ENCODE measurements at places on chromosomes 7 and 10.

DNA sequence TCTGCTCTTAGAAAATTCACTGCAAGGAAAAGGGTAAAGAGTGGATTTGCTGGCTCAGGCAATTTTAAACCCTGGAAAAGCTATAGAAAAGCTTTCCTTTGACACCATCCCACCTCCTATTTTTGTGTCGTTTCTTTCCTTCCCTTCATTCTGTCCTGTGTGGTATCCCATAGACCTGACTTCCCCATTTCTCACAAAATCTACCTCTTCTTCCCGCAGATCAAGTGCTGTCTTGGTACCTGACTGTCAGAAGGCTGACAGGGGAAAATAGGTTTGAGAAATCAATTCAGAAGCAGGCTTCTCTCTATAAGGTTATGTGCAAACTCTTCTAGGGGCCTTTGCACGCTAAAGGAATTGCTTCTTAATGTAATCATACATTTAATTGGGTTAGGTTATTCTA is 98.9 kb downstream of the MTPN start:
- DNase-seq, result no peak

DNA sequence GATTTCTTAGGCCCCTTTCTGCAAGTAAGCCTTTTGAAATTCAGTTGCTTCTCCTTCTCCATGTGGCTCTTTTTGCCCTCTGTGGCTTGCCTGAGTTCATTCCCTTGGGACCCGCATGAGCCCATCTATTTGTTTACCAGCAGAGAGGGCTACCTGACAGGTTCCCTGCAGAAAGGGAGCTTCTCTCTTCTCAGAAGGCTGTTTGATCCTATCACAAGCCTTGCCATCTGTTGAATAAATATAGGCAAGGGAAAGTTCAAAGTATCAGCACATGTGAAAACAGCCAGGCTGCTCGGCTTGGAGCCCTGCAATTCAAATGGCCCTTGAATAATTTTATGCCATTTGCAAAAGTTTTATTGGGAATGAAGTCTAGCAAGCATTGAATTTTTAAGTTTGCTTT is 720.2 kb upstream of the FZD8 start:
- no peak for DNase-seq

DNA sequence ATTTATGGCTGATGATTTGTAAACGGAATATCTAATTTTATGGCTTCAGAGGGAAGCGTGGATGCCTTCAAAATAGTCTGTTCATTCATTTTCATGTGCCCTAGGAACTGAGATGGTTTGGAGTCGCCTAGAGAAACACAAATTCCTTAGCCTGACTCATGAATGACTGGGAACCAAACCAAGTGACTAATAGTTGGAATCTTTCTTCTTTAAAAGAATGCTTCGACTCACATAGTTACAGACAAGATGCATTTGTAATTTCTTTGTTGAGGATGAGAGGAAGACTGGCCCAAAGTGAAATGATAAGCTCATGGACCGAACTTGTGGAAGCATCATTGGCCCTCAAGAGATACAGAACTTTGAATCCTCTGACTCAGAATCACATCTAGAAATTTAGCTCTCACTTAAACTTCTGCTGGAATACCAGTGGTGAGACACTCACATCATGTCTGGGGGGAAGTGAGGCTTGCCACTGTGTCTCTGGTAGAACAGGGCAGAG is 1107.2 kb downstream of the NRG3 start:
- no peak for DNase-seq

GRCh38 chr7:130207642-130208041 is at the start of gene SSMEM1:
TSS of gene SSMEM1 (plus strand) at chr7:130207860. CDS start at chr7:130207911, 51 bp downstream.
- DNase-seq, result no peak

- DNase-seq, result no peak
Measured at GRCh38 chr10:48472501-48473069, 132.3 kb downstream of the ARHGAP22 start.

- no peak for DNase-seq
Measured at GRCh38 chr7:16960337-16960965, 78.7 kb upstream of the AGR3 start.

- DNase-seq, result peak; percentile 73
Measured at GRCh38 chr10:33273295-33274002, 61.0 kb downstream of the NRP1 start.

GRCh38 chr10:55750458-55750857 is 610.6 kb downstream of the ZWINT start:
- DNase-seq, result no peak

- no peak for DNase-seq
Measured at GRCh38 chr10:3684891-3685290, 100.1 kb downstream of the KLF6 start.

GRCh38 chr7:33982425-33982786 is 77.1 kb downstream of the BMPER start:
- DNase-seq, result no peak

DNA sequence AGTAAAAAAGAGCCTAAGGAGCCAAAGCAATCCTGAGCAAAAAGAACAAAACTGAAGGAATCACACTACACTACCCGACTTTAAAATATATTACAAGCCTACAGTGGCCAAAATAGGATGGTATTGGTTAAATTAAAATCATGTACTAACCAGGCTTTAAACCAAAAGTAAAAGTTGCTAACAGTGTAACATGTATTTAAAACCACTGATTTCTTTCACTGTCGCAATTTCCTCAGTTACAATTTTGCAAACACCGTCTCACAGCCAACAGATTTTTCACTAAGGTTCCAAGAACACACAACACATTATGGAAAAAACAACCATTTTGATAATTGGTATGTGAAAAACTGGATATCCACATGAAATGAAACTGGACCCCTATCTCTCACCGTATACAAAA is 74.0 kb downstream of the JMJD1C start:
- DNase-seq, result no peak

- no peak for DNase-seq
Measured at GRCh38 chr10:17010363-17011145, 119.1 kb downstream of the CUBN start.

GRCh38 chr10:7410301-7410861 is 453 bp downstream of the SFMBT2 start:
- peak; percentile 58 for DNase-seq

DNA sequence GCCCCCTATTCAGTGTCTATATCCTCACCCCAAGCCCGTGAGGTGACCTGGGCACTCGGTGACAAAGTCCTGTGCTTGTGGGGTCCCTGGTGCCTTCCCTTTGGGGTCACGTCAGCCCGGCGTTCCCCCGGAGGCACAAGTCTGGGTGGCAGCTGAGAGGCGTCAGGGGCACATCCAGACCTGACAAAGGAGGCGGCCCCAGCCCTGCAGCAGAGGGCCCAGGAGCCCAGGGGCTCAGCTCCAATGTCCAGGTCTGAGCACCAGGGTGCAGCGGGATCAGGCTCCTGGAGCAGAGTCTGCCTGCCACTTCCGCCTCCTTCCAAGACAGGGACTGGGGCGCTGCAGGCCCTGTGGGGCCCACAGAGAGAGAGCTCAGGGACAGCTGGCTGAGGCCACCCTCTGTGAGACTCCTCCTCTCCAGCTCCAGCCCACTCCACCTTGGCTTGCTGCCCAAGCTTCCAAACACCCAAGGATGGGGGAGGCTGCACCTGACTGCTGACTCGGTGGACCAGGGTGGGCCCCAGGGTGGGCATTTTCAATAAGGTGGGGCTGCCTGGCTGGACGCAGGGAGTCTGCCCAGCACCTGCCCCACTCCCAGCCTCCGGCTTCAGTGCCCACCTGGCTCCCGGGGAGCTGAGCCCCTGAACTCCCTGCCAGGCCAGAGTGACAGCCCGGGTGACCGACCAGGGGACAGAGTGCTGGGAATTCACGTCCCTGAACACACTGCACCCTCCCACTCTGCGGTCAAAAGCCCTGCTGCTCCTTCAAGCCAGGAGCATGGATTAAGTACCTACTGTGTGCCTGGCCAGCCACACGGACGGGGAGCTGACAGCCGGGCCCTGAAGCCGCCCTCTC is 1.0 kb upstream of the KNDC1 start:
- no peak for DNase-seq

- peak; percentile 32 for DNase-seq
Measured at GRCh38 chr10:5534880-5535856, 10.4 kb downstream of the CALML3 start.

- no peak for DNase-seq
Measured at GRCh38 chr7:570801-571070, 51.1 kb upstream of the PDGFA start.

DNA sequence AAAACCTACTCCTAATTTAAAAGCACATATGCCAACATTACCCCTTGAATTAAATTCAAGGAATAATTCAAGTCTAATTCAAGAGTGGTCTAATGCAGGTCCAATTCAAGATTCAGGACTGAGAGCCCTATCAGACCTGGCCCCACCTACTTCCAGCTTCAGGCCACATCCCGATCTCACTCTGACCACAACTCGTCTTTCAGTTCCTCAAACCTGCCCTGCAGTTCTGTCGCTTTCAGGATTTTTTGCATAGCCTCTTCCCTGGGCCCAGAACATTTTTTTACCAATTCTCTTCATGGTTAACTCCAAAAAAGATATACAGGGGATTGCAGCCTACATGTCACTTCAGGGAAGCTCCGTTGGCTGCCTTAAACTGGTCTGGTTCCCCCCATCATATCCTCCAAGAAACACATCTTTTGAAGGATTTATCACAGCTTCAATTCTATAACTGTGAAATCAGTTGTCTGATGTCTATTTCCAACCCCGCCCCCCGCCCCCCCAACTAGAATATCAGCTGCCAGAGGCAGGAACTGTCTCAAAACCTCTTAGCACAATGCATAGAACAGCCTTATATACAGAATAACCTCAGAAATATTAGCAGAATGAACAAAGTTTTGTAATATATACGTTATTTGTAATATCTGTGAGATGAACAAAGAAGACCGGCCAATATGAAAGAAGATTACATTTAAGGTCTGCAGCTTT is 20.8 kb downstream of the CCDC6 start:
- no peak for DNase-seq

GRCh38 chr10:71127104-71127503 is 85.3 kb upstream of the UNC5B start:
- no peak for DNase-seq

DNA sequence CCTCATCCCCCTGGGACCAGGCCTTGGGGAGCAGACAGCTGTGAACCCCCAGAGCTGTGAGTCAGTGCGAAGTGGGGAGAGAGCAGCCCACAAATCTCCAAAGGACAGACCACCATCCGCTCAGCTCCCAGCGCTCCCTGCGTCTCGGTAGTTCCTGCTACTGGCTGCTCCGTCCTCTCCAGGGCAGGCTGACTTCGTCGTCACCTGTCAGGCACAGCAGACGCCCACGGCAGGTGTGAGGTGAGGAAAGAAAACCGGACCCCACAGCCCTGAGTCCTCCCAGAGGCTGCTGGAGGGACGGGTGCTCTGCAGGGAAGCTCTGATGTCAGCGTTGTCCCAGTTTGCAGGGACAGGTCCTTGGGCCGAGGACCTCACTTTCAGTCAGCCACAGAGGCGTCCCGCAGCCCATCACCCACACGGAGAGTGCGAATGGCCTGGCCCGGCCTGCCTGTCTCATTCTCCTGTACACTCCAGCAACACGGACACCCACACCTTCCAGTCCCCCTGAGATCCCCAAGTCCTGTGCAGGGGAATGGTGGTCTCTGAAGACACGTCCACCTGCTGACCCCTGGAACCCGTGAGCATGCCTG is 95.2 kb downstream of the DNAJB6 start:
- no peak for DNase-seq

GRCh38 chr10:46330894-46331293 is 44.1 kb downstream of the ANTXRL start:
- peak; percentile 21 for DNase-seq

DNA sequence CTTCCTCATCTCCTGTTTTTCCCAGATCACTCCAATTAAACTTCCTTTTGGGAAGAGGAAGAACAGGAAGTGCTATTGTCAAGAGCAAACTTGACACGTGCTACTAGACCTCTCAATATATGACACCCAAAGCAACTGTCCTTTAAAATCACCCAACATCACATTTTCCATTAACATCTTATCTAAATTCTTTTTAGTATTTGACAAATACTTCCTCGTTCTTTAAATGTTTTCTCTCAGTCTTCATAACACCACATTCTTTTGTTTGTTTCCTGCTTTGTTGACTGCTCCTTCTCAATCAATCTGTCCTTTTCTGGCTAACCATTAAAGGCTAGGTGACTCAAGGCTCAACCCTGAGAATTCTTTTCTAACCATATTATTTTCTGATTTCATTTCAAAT is 7.1 kb upstream of the TFPI2 start:
- DNase-seq, result no peak

DNA sequence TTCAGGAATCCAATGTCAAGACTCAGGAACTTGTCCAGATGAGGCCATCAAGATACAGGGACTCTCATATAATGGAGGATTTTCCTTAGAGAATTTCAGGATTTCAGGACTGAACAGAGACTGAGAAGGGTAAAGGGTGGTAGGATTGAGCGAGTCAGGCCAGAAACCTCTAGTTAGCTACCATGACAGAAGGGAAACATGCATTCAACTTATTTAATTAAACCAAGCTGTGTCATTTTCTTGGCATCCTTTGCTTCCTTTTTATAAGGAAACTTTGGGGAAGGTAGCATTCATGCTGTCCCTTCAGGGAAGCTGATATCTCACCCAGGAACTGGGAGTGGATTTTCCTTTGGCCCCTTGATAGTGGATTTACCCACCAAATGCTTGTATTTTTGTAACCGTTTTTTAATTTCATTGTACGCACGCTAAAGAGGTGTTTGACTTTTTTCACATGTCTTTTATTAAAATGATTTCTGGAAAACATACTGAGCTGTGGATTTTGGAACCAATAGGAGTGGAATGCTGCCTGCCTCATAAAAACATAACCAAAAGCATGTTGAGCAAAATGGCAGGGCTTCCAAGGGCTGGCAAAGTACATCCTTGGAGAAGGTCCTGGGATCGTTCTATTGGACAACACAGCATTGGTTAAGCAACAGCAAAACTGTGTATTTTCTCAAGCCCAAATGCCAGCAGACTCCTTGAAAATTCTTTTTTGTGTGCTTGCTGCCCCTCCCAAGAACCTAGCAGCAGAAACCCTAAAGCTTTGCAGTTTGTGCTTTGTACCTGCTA is 104.5 kb downstream of the CXCL12 start:
- peak; percentile 65 for DNase-seq

- DNase-seq, result no peak
Measured at GRCh38 chr10:127745861-127746260, 8.9 kb downstream of the FOXI2 start.

Measured in right forelimb (tissue), 1 donor.